ENCODE measurements at places on chromosomes 16 and 17. TPM values are rescaled to one million over a fixed set of nuclear protein-coding genes. Genes with fewer than 3 reads are reported as not detected.

DNA sequence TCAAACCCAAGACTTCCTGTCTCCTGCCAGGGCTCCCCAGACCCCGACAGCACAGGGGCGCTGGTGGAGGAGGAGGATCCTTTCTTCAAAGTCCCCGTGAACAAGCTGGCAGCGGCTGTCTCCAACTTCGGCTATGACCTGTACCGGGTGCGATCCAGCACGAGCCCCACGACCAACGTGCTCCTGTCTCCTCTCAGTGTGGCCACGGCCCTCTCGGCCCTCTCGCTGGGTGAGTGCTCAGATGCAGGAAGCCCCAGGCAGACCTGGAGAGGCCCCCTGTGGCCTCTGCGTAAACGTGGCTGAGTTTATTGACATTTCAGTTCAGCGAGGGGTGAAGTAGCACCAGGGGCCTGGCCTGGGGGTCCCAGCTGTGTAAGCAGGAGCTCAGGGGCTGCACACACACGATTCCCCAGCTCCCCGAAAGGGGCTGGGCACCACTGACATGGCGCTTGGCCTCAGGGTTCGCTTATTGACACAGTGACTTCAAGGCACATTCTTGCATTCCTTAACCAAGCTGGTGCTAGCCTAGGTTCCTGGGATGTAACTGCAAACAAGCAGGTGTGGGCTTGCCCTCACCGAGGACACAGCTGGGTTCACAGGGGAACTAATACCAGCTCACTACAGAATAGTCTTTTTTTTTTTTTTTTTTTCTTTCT is 8.1 kb downstream of the SERPINF1 start:
- no peaks in the 10 kb centered on the region for H3K27me3 ChIP-seq
- no peak overlapping the region for H3K4me3 ChIP-seq
- no peak for DNase-seq
- H3K27ac ChIP-seq, result no peak overlapping the region
- peaks cover 4% of the 10 kb centered on the region for H3K4me1 ChIP-seq

- no peaks in the 10 kb centered on the region for H3K27me3 ChIP-seq
- no peaks in the 10 kb centered on the region for H3K36me3 ChIP-seq
- no peaks in the 10 kb centered on the region for H3K4me1 ChIP-seq
- no peak for DNase-seq
- H3K27ac ChIP-seq, result no peak overlapping the region
Observed at GRCh38 chr16:7272567-7273158, 60.0 kb upstream of the RBFOX1 start.

The USP43 gene
- total RNA-seq, result 6.9 TPM

The OTOA gene
- not detected for total RNA-seq
